ENCODE measurements at places on chromosomes 7 and 10.
A peak's percentile ranks its signal among the peaks of the same experiment; 100 is the strongest.

- DNase-seq, result no peak
These were observed 431.2 kb downstream of the TNS3 start for GRCh38 chr7:47150497-47151260.

DNA sequence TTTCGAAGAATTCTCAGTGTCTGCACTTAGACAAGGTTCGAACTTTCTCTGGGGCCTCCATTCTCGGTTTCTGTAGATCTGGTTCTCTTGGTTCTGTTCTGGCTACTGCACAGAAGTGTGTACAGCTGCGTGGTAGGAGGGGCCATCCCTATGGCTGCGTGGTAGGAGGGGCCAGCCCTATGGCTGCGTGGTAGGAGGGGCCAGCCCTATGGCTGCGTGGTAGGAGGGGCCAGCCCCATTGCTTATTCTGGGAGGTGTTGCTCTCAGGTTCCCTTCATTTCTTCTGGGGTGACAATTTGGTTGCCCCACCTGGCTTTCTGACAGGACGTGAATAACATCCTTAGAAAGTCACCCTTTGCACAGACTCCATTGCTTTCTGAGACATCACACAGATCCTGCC, 65.2 kb upstream of the CHST15 start:
- no peak for DNase-seq

DNA sequence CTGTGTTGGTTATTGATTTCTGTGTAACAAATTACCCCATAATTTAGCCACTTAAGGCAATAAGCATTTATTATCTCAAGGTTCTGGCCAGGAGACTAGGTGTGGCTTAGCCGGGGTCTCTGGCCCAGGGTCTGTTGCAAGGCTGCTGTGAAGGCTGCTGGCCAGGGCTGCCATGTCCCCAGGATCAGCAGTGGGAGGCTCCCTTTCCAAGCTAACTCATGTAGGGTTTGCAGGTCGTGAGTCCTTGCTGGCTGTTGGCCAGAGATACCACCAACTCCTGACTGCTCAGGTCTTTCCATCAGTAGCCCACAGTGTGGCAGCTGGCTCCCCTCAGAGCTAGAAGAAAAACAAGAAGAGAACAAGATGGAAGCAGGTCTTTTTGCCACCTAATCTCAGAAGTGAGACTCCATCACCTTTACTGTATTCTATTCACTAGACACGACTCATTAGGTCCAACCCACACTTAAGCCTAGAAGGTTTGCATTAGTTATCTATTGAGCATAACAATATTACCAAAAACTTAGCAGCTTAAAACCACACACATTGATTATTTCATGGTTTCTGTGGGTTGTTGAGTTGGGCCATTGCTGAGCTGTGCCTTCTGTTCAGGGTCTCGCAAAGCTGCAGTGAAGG, 185.6 kb downstream of the PFKFB3 start:
- no peak for DNase-seq

DNA sequence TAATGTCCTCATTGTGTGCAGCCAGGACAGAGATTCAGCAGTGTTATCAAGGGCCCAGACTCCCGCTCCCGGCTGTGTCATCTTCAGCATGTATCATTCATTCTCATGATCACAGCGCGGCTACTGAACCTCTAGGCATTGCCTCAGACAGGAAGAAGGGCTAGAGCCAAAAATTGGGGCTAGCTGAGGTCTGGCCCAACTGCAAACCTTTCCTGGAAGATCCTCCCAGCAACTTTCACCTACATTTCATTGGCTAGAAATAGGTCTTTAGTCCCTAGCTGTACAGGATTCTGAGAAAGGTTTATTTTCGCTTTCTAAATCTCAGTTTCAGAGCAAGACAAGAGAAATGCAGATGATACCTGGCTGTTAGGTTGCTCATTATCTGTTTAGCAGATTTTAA, 81.9 kb downstream of the CREM start:
- no peak for DNase-seq

GRCh38 chr7:125255810-125256209, 326.2 kb upstream of the POT1 start:
- DNase-seq, result no peak

- no peak for DNase-seq
These were observed 55.9 kb upstream of the PAPSS2 start for GRCh38 chr10:87603769-87604168.

DNA sequence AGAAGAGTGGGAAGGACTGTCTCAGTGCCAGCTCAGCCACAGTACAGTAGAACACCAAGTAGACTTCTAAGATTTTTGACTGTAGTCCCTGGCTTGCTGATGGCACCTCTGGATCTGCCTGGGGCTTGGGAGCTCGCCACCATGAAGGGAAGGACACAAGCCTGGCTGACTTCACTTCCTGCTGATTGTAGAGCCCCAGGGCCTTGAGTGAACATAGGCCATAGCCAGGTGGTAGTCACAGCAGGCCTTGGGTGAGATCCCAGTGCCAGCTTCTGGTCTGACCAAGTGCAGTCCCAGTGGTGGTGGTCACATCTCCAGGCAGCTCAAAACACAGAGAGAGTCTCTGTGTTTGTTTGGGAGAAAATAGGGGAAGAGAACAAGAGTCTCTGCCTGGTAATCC, 57.6 kb upstream of the HBP1 start:
- DNase-seq, result no peak

GRCh38 chr7:50265968-50266634, 38.4 kb upstream of the IKZF1 start:
- no peak for DNase-seq

GRCh38 chr7:138137423-138138171, 61.3 kb downstream of the AKR1D1 start:
- DNase-seq, result no peak

- DNase-seq, result no peak
These were observed 362.0 kb downstream of the ETV1 start for GRCh38 chr7:13627455-13627854.

DNA sequence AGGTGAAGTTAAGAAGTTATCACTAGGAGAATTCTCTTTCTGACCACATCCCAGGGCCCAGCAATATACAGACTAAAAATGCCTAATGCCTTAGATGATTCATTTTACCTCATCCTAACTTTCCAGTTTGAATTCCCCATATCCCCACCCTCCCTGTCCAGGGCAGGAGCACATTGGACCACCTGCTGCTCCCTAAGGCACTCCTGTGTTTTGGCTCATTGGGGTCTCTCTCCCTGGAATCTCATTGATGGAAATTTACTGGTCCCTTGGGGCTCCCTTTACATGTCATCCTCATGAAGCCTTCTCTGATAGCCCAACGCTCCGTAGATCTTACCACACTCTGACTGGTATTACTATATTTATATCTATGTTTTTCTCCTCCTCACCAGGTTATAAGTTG, 2.7 kb downstream of the IL2RA start:
- no peak for DNase-seq

DNA sequence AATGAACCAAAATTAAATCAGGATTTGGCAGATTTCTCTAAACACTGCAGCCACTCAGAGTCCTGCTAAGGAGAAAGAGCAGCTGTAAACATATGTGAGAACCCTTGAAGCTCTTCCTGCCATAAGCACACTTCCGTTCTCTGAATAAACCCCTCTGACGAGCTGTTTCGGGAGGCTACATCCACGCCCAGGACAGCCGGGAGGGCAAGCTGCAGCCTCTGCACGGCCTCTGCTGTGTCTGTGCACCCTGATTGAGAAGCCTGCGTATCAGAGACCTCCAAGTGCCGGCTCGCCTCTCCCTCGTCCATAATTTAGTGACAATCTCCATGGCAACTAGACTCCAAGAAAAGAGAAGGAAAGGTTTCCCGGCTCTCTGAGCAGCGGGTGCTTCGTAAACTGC, 114.4 kb downstream of the PTPRN2 start:
- DNase-seq, result no peak

GRCh38 chr7:45087301-45088145, 1.2 kb downstream of the NACAD start:
- DNase-seq, result no peak

- peak; percentile 20 for DNase-seq
These were observed 3.4 kb downstream of the TNRC18 start for GRCh38 chr7:5420067-5420880.

GRCh38 chr7:22487978-22488642, 11.9 kb downstream of the STEAP1B start:
- DNase-seq, result no peak

DNA sequence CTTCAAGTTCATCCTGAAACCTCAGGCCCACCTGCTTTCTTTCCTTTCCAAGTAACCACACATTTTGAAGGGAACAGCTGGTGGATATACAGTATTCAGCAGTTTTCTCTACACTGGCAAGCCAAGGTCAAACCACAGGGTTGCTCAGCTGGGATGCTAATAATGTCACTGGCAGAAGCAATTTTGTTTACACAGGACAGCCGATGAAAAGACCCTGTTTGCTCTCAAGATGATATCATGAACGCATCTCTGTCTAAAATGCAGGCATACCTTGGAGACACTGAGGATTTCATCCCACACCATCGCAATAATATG, 186.2 kb downstream of the USP6NL start:
- no peak for DNase-seq

- DNase-seq, result peak; percentile 22
These were observed 771 bp downstream of the PHYHIPL start for GRCh38 chr10:59177031-59177797.

- no peak for DNase-seq
These were observed 125.9 kb upstream of the HPS1 start for GRCh38 chr10:98572594-98572993.

DNA sequence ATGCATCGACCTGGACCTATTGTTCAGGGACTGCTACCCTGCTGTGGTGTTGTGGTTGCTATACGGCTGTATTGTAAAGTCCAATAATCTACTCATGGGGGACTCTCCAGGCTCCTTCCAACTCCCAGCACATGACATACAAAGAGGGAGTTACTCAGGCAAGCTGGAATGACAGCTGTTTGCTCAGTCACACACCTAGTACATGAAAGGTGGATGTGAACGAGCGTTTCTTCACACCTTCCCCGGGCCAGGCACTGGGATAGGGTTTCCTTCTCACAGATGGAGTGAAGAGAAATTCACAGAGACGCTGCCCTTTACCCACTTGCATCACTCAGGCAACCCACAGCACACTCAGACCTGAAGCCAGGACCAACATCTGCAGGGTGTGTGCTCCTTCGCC, 215.7 kb downstream of the TNS3 start:
- no peak for DNase-seq

- DNase-seq, result no peak
These were observed 40.6 kb upstream of the NPFFR1 start for GRCh38 chr10:70324339-70324861.

DNA sequence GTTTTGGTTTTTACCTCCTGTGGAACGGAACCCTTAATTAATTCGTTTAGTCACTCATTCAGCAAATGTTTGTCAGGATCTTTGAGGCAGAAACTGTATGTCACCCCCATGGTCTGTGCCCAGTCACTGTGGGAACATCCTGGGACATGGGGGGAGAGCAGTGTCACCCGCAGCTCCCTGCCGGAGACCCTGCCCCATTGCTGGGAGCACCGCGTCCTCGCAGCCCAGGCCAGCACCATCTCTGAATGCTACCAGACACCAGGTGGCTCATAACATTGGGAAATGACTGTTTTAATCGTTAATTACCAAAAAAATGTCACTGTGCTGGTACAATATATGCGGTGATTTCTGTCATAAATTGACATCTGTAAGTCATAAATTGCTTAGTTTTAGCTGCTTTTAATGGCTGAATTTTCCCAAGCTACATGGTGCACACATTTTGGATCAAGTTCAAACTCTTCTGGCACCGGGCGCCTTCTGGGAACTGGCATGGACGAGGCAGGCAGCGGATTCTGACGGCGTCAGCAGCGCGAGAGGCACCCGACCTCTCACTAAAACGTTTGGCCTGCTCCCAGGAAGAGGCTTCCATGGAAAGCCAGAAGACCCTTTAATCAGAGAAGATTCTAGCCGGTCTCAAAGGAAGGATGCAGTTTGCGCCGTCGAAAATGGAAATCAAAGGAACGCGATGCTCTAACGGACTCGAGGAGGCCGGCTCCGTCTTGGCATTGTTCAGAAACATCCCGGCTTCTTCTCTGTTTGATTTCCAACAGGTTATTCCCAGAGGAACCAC, 184.2 kb downstream of the ADARB2 start:
- DNase-seq, result no peak

GRCh38 chr7:43721193-43721806, 8.0 kb downstream of the COA1 start:
- no peak for DNase-seq

- DNase-seq, result no peak
These were observed 22.8 kb downstream of the NSMCE4A start for GRCh38 chr10:121952226-121952625.

GRCh38 chr10:113555245-113555644, 2.4 kb downstream of the HABP2 start:
- DNase-seq, result no peak

DNA sequence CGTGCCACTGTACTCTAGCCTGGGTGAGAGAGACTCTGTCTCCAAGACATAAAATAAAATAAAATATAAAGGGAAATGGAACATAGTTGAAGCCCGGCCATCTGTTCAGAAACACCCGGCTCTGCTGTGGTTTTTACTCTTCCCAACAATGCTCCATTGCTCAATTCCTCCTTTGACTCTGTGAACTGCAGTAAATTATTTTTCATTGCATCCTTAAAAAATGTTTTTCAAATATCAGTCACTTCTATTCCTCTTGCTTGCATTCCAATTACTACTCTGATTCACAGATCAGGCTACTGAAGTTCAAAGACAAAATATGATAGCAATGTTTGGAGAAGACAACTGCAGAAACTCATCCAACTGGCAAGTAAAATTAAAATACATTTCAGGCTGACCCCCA, 983.0 kb downstream of the SORCS1 start:
- DNase-seq, result no peak

GRCh38 chr10:89373916-89374711, 3.7 kb upstream of the IFIT1B start:
- no peak for DNase-seq

GRCh38 chr10:124344266-124344590, 74.5 kb downstream of the OAT start:
- DNase-seq, result no peak

DNA sequence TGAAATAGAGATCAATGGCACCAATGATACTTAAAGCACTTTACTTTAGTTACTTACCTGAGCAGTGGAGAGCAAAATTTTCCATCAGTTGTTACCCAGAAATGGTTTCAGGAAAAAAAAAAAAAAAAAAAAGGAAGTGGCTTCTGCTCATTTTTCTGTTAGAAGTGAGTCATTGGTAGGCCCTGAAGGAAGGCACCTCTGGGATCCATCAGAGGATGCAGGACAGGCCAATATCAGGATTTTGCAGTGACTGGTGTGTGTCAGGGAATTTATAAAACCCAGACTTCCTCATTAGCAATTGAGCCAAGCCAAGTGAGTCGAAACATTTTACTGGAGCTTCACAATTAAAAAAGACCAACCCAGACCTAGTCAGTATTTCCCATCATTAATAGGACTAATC, 2.3 kb upstream of the SMIM30 start:
- no peak for DNase-seq

DNA sequence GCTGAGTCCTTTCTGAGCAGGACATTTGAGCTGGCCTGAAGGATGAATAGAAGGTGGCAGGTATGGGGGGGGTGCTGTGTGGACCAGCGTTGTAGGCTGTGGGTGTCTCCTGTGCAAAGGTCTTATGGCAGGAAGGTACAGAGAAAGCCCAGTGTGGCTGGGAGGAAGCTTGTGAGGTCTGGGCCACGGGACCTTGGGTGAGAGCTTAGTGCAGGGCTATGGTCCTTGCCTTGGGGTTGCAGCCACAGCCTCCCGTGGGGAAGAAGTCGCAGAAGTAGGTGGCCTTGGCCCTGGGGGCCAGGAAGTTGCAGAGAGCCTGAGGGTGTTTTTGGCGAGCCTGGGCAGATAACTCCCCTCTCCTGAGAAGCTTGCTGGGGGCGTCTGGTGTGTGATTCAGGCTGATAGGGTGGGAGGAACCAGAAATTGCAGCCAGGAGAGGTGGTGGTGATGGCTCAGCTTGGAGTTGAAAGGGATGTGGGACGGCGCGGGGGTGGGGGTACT, 172.0 kb upstream of the TNRC18 start:
- no peak for DNase-seq
